ENCODE measurements at places on chromosomes 3 and 15.

DNA sequence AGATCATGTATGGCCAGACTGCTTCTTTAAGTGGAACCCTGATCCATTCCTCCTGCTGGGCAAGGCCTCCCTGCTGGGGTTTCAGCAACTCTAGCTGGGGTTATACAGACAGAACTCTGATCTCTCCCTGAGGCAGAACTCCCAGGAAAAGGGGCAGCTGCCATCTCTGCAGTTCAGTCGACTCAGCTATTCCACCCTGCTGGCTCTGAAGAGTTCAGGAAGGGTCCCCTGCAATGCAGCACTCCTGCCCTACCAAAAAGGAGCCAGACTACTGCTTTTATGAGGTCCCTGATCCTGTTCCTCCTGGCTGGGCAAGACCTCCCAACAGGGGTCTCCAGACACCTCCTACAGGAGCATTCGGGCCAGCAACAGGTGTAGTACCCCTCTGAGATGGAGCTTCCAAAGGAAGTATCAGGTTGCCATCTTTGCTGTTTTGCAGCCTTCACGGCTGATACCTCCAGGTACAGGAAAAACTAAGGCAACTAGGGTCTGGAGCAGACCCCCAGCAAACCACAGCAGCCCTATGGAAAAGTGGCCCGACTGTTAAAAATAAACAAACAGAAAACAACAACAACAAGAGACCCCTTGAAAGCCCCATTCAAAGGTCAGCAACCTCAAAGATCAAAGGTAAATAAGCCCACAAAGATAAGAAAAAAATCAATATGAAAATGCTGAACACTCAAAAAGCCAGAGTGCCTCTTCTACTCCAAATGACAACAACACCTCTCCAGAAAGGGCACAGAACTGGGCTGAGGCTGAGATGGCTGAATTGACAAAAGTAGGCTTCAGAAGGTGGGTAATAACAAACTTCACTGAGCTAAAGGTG, 14.2 kb upstream of the CP start:
- no peak for DNase-seq

- DNase-seq, result no peak
Measured at GRCh38 chr3:43997316-43997715, 244.4 kb upstream of the TOPAZ1 start.

GRCh38 chr3:143731776-143732175, 116.5 kb downstream of the SLC9A9 start:
- no peak for DNase-seq

DNA sequence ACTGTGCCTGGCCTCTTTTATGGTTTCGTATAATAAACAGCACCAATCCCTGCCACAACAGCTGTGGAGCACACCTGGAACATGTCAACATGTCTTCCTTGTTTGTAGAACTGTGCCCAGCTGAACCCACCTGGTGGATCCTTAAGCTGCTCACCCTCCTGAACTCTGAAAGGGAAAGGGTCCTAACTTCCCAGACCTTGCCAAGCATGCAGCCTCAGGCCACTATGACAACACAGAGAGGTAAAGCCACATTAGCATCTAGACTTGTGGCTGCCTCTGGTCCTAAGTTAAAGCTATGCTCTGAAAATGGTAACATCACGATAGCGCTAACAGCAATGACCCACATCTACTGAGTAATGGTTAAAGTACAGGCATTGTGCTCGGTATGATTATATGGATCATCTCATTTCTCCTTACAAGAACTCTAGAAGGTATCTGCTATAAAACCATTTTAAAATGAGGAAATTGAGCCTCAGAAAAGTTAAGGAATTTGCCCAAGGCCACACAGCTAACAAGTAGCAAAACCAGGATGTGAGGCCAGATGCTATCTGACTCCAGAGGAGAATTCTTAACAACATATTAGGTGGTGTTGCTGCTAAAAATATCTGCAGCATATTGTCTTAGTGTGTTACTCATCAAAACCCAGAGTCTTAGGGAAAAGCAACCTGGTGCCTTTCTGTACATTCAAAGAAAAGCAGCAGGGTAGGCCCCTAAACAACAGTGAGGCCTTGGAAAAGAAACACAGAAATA, 23.1 kb upstream of the HERC1 start:
- DNase-seq, result no peak

- no peak for DNase-seq
Measured at GRCh38 chr15:35040339-35041255, 44.5 kb downstream of the NANOGP8 start.

- no peak for DNase-seq
Measured at GRCh38 chr3:134663721-134664456, 13.1 kb upstream of the KY start.

DNA sequence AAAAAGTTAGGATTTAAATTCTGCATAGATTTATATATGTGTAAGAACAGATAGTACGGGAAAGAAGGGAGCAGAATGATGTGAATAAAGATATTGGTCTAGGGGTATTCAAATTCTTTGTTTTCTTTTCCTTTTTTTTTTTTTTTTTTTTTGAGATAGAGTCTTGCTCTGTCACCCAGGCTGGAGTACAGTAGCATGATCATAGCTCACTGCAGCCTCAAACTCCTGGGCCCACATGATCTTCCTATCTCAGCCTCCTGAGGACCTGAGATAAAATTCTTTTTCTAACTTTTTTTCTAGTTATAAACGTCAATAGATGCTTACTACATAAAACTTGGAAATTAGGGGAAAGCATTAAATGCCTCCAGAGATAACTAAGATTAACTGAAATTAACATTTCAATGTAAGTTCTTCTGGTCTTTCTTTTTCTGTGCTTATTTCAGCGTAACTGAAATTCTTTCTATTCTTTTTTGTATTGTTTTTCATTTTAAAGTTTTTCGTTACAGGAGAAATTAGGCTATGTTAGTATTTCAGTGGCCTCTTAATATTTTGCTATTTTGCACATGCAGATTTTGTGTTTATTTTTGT, 29.2 kb downstream of the UBE2Q2 start:
- DNase-seq, result no peak
